ENCODE measurements at places on chromosomes 16 and 17.

- DNase-seq = no peak
Measured at GRCh38 chr16:59260892-59261291, 526.8 kb upstream of the GOT2 start.

GRCh38 chr17:55202896-55203295 lies 61.9 kb upstream of the HLF start:
- no peak for DNase-seq

DNA sequence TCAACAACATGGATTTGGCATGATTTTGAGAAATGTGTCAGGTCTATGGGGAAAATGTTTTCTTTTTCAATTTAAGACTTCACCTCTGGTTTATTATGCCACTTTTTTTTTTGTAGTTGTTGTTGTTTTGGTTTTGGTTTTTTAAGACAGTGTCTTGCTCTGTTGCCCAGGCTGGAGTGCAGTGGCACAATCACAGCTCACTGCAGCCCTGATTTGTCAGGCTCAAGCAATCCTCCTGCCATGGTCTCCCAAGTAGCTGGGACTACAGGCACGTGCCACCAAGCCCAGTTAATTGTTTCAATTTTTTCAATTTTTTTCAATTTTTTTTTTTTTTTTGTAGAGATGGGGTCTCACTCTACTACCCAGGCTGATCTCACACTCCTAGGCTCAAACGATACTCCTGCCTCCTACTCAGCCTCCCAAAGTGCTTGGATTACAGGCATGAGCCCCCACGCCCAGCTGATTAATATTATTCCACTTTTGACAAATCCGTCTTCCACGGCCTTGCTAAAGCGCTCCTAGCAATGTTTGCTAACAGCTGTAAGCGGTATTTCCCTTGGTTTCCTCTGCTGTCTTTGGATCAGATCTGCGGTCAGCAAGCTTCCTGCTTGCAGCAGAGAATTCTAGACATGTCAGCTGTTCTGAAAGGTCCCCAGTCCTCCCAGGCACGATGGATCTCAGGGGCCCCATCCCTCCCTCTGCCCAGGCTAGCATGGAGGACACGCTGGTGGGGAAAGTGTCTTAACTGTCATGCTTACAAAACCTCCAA lies 7.0 kb upstream of the MILR1 start:
- DNase-seq = peak; percentile 8

DNA sequence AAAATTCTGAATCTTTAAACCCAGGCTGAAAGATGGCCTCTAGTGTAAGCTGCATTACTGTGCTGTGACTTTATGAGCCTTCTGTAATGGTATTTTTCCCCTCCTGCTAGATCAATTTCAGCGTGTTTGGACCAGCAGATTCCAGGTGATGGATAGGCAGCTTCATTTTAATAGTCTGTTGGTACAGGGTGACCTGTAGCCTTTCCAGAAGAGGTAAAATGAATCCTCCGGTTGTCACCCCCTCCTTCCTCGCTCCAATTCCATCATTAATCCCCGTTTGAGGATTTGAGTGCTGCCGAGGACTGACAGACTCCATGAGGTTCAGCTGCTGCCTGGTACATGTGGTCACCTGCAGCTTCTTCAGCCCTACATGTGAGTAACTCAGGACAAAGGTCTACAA lies 48.9 kb downstream of the MYH3 start:
- no peak for DNase-seq

GRCh38 chr16:8678068-8678927 lies 3.9 kb downstream of the ABAT start:
- DNase-seq = no peak
